AG08395 (cell line): ENCODE measurements at places on chromosomes 2 and 18.

DNA sequence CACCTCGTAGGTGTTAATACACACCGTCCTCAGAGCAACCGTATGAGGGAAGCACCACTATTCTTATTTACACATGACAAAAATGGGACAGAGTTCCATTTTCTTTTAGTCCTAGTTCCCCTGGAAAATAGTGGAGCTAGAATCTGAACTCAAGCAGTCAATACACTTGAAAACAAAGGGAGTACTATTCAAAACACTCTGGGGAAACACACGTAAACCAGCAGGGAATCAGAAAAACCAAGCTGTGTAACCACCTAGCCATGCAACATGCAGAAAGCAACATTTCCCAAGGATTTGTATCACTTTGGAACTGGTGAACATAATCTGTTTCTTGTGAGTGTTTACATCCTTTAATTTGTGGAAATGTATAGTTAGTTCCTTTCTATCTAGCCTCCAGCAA, 208.2 kb downstream of the UBE2E3 start:
- no peak for DNase-seq

DNA sequence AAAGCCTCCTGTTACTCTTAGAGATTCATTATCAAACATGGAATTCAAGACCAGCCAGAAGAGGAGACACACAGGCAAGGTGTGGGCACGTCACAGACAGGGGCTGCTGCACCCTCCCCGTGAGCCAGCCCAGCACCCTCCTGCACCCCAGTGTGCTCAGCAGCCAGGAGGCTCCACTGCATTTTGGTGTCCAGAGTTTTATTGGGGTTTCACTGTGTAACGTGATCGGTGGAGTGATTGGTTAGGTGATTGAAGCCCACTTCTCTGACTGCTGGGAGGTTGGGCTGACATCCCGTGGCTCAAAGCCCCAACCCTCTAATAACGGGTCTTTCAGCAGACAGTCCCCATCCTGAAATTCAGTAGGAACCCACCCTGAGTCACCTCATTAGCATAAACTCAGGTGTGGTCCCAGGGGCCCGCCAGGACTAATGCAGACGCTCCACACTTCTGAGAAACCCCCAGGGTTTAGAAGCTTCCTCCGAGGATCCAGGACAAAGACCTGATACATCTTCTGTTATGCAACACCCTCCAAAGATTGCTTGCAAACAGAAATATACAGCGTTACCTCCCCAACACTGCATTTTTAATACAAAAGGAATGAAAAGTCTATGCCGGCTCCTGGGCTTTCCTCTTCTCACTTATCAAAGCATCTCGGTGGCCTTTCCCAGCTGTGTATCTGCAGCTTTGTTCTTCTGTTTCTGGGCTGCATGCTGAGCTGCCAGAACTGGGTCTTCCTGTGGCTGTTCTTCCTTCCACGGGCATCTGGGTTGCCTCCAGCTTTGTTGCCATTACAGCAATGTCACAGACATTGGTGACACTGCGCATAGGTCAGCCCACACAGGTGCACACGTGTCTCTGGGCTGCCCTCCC, 43.7 kb upstream of the SNED1 start:
- no peak for DNase-seq

DNA sequence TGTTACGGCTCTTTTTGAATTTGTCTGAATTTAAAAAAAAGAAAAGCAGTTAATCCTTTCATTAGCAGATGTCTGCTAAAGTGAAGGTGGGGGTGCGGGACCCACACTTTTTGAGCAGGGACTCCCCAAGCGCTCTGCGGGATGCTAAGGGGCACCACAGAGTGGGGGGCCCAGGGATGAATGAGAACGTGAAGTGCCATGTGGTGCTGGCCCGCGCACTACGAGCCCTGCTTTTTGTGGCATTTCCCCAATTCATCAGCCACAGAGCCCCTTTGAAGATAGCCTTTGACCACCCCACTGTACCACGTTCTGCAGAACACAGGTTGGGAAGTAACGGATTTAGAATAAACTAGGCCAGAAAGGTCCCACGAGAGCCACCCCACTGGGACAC, 28.6 kb downstream of the HS1BP3 start:
- DNase-seq = no peak

DNA sequence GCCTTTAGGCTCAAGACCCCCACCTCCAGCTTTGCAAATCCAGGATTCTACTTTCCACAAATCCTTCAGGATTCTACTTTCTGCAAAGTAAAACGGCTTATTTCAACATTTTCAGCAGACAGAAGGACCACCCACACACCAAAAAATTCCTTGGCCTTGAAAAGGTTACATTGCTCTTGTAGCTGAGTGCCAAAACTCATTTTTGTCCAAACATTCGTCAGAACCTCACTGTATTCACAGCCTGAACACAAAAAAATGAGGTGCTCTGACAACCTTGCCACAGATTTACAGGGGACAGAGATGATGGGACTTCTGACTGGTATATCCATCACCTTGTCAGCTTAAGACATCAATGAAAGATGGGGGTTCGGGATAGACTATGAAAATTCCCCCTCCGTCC, 63.0 kb upstream of the COX7A2L start:
- peak; percentile 11 for DNase-seq
